Motor neuron (in vitro differentiated cells): ENCODE measurements at places on chromosomes 2 and 18.

DNA sequence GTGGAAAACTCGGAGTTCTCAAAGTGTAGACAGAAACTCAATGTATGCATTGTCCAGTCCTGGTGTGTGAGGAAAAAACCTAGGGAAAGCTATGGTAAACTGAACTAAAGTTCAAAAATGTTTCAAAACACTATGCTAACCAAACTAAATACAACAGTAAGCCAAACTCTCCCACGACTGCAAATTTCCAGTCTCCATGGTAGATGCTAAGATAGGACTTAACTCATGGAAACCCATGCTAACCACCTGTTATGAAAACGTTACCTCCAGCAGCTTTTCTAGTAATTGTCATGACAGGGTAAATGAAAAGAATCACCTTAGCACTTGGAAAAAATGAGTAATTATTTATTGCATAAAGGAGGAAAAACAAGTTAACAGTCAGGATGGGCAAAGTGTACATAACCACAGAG, 135.7 kb upstream of the EPC2 start:
- no peak for ATAC-seq

DNA sequence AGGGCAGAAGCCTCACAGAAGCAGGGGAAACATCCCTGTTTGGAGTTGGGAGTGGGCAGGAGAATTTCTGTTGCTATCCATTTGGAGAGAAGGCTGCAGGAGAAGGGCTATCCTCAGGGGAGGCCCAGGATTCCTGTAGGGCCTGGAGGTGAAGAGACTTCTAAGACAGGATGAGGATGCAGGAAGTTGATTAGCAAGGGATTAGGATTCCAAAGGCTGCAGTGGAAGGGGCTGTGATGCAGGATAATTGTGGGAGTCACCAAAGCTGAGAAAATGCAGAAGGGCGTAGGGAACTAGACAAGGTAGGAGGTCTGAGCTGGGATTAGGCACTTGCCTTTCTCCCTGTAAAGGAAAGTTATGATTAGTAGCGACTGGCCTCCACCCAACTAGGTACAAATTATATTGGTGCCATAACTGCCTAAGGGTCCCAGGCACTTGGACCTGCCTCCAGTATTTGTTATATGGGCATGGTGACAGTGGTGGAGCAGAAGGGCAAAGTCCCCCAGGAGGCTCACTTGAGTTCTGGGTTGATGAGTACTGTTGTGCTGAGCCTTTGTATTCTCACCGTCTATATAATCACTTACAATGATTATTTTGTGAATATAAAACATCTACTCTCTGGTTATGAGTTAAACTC, 96.4 kb upstream of the MSTN start:
- no peak for ATAC-seq

DNA sequence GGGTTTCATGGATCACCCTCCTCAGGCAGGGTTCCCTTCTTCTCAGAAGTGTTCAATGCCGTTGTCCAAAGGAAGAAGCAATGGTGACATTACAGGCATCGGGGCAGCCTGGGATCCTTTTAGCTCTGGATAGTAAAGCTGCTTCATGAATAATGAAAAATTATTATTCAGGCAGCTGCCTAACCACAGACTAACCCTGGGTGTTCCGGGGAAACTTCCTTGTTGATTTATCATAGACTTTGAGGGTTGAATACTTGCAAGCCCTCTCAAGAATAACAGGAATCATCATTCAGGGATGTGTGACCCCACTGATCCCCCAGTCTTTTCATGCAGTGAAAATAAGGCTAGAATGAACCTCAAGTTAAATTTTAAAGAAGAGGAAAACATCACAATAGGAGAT, 419.4 kb downstream of the MEIS1 start:
- ATAC-seq, result no peak

DNA sequence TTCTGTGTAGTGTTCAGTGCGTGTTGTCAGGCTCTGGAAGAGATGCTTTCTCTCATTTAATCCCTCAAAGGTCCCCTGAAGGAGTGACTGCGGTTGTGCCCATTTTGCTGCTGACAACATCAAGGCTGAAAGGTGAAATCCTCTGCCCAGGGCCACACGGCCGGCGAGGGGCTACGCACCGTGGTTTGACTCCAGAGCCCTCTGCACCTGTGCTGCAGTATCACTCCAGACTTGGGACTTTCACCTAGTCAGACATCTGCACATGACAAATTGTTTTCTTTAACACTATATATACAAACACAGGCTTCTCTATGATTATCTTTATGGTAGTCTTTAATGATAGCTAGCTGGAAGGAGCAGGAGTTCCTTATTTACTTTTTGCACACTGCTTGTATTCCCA, 90.2 kb downstream of the ARMC9 start:
- ATAC-seq, result no peak

- no peak for ATAC-seq
Observed at GRCh38 chr2:210577263-210578071, 21.1 kb downstream of the CPS1 start.

- ATAC-seq, result no peak
Observed at GRCh38 chr2:53568469-53568868, 199.1 kb upstream of the CHAC2 start.

DNA sequence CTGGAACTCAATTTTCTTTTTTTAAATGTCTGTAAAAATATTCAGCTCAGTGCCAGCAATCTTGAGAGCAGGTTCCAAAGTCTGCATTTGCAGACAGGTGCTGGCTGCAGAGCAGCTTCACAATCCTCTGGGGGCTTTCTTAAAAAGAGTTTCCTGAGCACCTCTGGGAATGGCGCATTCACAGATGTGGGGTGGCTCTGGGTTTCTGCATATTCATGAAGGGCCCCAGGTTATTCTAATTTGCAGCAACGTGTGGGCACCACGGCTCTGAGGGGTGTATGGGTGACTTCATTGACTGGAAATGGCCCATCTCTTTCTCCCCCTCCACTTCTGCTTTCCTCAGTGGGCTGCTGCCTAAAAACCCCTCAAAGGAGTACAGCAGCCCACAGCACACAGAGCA, 225.0 kb upstream of the APCDD1 start:
- ATAC-seq, result no peak

GRCh38 chr2:607172-607571, 70.0 kb downstream of the TMEM18 start:
- no peak for ATAC-seq

GRCh38 chr18:30676053-30676480, 366.5 kb downstream of the DSC3 start:
- no peak for ATAC-seq

- no peak for ATAC-seq
Observed at GRCh38 chr2:96538487-96539214, 2.1 kb downstream of the ARID5A start.

DNA sequence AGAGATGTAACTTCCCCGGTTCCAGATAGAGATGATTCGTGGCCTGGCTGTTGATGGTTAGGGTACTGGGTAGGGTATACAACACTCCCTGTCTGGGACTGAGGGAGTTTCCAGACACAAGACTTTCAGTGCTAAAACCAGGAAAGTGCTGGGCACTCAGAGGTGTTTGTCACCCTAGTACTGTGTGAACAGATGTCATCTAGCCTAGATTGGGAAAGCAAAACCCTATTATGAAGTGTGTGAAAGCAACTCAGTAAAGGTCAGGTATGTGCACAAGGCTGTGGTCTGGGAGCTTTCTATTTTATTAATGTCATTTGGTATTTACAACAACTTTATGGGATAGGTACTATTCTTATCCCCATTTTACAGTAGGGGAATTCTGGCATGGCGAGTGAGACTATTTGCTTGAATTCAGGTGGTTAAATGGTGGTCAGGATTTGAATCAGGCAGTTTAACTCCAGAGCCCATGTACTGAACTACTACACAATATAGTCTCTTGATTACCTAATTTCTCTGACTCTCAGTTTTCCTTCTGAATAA, 2.6 kb downstream of the BZW1 start:
- no peak for ATAC-seq

GRCh38 chr18:65907281-65907680, 156.5 kb downstream of the CDH7 start:
- no peak for ATAC-seq

DNA sequence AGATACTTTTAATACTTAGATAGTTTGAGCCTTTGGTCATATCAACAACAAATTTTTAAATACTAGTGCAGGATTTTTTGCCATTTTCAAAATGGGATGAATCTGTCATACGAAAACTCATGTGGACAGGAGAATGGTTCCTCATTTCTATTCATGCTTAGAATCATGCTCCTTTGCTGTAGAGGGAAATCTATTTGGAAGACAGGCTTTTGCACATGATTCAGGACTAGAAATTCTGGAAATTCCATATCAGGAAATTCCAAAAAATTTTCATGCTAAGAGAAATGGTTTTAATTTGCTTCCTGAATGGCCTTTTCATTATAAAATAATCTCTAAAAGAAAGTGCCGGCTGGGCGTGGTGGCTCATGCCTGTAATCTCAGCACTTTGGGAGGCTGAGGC, 39.3 kb downstream of the MOGAT1 start:
- ATAC-seq, result no peak

DNA sequence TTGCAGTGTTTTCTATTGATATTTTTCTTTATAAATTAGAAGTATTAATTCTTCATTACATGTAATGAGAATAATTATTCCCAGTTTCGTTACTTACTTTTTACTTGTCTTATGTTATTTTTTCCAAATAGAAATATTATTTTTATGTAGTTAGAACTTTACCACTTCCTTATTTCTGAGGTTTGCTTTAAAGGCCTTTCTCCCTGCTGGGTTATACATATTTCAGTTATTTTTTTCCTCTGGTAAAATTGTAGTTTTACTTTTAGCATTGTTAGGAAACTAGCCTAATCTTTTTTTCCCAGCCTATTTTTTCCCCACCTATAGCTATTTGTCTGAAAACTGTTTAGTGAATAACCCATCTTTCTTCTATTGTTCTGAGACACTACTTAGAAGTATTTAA, 17.1 kb downstream of the RNF144A start:
- no peak for ATAC-seq

DNA sequence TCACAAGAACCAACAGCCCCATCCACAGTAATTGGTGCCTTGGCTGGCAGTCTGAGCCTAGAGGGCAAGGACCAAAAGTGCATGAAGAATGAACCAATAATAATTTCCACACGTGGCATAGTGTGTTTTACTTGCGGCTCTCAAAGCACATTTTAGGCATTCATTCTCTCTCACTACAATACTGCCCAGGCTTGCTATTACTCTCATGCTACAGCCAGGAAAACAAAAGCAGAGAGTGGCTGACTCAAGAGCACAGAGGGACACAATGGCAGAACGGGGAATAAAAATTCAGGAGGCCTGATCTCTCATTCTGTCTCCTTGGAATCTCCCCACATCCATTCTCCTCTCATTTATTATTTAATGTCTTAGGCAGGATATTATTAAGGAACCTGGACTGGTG, 57.0 kb upstream of the NOL4 start:
- ATAC-seq, result peak; percentile 80
